Mesothelial cell of epicardium (in vitro differentiated cells): ENCODE measurements at places on chromosomes 4 and X.

GRCh38 chr4:110769578-110769977 is 146.7 kb upstream of the PITX2 start:
- H3K27me3 ChIP-seq, result no peaks in the 10 kb centered on the region
- no peaks in the 10 kb centered on the region for H3K36me3 ChIP-seq
- no peak for DNase-seq
- no peak overlapping the region for H3K27ac ChIP-seq
- no peaks in the 10 kb centered on the region for H3K4me1 ChIP-seq

- peak overlapping the region; percentile 33 for H3K4me3 ChIP-seq
- peaks cover 26% of the 10 kb centered on the region for H3K4me1 ChIP-seq
- H3K27me3 ChIP-seq, result peaks cover 97% of the 10 kb centered on the region
- no peaks in the 10 kb centered on the region for H3K36me3 ChIP-seq
- DNase-seq, result no peak
Measured at GRCh38 chr4:112517067-112517634, 1.2 kb upstream of the NEUROG2 start.

DNA sequence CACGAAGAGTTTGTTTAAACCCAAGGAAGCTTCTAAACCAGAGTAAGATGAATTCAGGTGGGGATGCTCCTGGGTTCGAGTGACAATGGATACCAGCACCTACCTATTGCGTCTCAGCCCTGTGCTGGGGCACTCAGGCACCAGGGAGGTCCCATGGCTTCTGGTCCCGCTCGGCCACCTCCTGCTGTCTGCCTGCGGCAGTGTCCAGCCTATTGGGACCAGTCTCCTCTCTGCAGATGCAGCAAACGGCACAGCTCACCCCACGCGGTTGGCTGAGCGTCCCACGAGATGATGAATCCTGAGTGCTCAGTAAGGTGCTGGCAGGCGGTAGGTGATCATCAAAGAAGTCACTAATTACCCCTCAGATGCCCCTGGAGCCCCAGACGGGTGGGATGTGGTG is 75.2 kb downstream of the ACOX3 start:
- H3K36me3 ChIP-seq, result peaks cover 22% of the 10 kb centered on the region
- H3K27me3 ChIP-seq, result no peaks in the 10 kb centered on the region
- H3K4me3 ChIP-seq, result no peak overlapping the region
- no peak overlapping the region for H3K27ac ChIP-seq
- DNase-seq, result no peak

DNA sequence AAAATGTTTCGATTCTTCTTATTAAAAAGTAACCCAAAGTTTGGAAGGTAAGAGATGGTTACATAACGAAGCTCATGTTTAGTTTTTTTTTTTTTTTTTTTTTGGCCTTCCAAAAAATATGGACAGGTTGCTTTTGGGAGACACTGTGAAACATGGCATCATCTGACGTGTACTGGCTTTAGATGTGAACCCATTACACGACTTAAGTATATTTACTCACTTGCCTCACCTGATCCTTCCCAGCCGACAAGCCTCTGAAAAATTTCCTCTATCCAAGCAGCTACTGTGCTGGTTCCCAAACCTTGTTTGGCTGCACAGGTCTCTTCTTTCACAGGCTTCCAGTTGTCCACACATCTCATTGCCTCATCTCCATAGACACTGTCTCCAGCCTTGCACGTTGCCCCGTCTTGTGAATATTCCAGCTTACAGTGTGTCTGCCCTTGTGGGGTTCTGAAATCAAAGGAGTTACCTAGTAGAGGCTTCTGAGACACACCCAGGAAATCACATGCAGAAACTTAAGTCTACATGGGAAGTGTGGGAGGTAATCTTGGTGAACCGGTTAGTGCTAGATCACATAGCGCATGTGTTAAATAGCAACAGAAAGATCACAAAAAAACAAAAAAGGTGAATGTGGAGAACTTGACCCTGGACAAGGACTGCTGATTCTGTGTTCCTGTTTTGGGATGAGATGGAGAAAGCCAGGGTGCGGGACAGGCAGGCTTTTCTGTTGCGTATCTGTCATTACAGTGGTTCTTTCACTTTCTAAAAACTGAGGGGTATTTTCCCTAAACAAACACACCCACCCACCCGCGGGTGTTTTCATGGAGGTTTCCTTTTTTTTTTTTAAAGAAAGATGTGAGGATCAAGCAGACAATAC is 328.6 kb downstream of the ARHGAP10 start:
- H3K27ac ChIP-seq, result no peak overlapping the region
- no peak overlapping the region for H3K4me3 ChIP-seq
- H3K27me3 ChIP-seq, result no peaks in the 10 kb centered on the region
- H3K36me3 ChIP-seq, result peaks cover 8% of the 10 kb centered on the region
- peaks cover 28% of the 10 kb centered on the region for H3K4me1 ChIP-seq

DNA sequence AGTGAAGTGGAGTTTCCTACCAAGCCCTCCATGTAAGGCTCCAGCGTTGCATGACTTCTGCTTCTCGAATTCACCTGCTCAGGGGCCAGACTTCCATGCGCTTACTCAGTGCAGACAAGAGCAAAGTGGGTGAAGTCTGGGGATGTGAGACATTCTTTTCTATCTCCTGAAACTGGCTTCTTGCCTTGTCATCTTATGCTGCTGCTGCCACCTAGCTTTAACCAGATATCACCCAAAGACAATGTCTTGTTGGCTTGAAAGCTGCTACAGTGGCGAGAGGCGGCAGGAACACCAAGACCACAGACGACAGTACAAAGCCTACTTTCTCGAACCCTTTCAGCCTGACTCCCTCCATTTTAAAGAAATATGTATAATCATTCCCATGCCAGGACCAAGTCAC is 103.6 kb upstream of the ADGRG2 start:
- H3K27ac ChIP-seq, result no peak overlapping the region
- no peak for DNase-seq
- H3K27me3 ChIP-seq, result no peaks in the 10 kb centered on the region
- H3K4me1 ChIP-seq, result no peaks in the 10 kb centered on the region

- no peaks in the 10 kb centered on the region for H3K4me1 ChIP-seq
- no peak overlapping the region for H3K4me3 ChIP-seq
- H3K36me3 ChIP-seq, result no peaks in the 10 kb centered on the region
- no peak overlapping the region for H3K27ac ChIP-seq
- H3K27me3 ChIP-seq, result peaks cover 7% of the 10 kb centered on the region
Measured at GRCh38 chr4:3470244-3471097, 7.4 kb downstream of the DOK7 start.

GRCh38 chrX:130086447-130087206 is 23.7 kb downstream of the ELF4 start:
- H3K27me3 ChIP-seq, result no peaks in the 10 kb centered on the region
- DNase-seq, result no peak
- no peak overlapping the region for H3K27ac ChIP-seq
- peaks cover 28% of the 10 kb centered on the region for H3K4me1 ChIP-seq
- H3K36me3 ChIP-seq, result peaks cover 6% of the 10 kb centered on the region

GRCh38 chr4:164509951-164510350 is 244.0 kb upstream of the SMIM31 start:
- H3K4me1 ChIP-seq, result peaks cover 12% of the 10 kb centered on the region
- no peak for DNase-seq
- H3K36me3 ChIP-seq, result no peaks in the 10 kb centered on the region
- no peaks in the 10 kb centered on the region for H3K27me3 ChIP-seq
- H3K4me3 ChIP-seq, result no peak overlapping the region

DNA sequence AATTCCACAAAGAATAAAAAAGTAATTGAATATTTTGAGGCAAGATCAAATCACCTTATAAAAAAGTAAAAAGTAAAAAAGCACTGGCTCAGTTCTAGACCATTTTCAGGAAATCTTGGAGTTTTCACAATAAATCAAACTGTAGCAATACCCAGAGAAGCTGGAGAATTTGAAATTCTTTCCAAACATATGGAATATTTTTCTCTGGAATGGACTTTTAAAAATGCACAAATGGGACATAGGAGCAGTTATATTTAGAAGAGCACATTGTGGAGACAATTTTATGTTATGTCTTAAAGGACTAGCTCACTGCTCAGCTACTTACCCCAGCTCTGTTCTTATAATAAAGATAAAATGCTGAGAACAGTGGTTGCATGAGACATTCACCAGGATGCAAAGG is 211.9 kb upstream of the KIT start:
- no peaks in the 10 kb centered on the region for H3K4me1 ChIP-seq
- H3K36me3 ChIP-seq, result no peaks in the 10 kb centered on the region
- H3K27me3 ChIP-seq, result no peaks in the 10 kb centered on the region
- DNase-seq, result no peak
- H3K4me3 ChIP-seq, result no peak overlapping the region

DNA sequence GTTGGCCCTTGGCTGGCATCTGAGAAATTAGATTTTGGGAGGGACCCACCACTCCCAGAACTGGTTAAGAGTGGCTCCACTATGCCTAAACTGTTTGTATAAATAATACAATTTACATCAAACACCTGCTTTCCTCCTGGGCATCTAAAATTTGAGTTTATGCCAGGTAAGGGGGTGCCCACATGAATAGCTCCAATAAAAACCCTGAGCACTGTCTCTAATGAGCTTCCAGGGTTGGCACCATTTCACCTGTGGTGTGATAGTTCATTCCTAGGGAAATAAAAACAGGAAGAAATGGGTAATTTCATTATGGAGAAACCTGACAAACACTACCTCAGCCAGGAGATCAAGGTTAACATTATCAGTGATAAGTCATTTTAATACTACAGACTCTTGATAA is 119.7 kb downstream of the FRYL start:
- H3K36me3 ChIP-seq, result peaks cover 14% of the 10 kb centered on the region
- no peak overlapping the region for H3K4me3 ChIP-seq
- H3K4me1 ChIP-seq, result no peaks in the 10 kb centered on the region

DNA sequence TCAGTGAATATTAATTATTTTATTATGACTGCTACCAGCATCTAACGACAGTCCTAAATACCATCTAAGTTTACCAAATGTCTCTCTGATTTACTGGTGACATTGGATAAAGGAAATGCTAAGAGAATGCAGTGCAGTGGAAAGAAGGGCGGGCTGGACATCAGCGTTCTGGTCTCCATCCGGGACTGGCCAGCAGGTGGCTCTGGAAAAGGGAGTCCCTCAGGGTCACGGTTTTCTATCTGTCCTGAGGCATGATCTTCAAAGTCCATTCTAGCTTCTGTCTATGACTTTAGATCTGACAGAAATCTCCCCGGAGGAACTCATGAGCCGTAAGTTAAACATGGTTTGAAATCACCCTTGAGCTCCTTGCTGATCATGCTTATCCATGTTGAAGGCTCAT is 3.3 kb downstream of the TRIM2 start:
- no peak for DNase-seq
- no peaks in the 10 kb centered on the region for H3K27me3 ChIP-seq
- H3K36me3 ChIP-seq, result peaks cover 6% of the 10 kb centered on the region
- peaks cover 41% of the 10 kb centered on the region for H3K4me1 ChIP-seq
- H3K4me3 ChIP-seq, result no peak overlapping the region

DNA sequence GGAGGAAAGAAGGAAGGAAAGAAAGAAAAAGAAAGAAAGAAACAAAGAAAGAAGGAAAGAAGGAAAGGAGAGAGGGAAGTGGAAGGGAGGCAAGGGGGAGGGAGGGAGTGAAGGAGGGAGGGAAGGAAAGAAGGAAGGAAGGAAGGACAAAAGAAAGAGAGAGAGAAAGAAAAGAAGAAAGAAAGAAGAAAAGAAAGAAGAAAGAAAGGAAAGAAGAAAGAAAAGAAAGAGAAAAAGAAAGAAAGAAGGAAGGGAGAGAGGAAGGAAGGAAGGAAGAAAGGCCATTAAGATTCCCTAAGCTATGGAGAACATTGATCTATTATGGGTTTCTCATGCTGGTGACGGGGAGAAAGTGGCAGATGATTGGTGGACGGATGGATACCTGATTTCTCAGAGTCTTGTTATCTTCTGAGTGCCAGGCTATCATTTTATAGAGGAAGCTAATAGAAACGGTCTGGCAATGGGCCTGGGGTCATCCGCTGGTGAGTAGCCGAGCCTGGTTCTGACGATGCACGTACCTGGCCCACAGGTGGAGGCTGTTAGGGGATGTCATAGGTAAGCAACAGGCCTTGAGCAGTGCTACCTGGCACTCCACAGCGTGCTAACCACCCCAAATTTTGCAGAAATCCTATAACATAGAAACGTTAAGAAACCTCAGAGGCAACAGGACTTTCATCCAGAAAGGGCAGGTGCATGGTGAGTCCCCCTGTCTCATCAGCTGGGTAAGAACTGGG is 142.9 kb downstream of the SHOX start:
- H3K4me3 ChIP-seq, result no peak overlapping the region
- no peaks in the 10 kb centered on the region for H3K27me3 ChIP-seq
- H3K27ac ChIP-seq, result no peak overlapping the region
- H3K36me3 ChIP-seq, result no peaks in the 10 kb centered on the region

DNA sequence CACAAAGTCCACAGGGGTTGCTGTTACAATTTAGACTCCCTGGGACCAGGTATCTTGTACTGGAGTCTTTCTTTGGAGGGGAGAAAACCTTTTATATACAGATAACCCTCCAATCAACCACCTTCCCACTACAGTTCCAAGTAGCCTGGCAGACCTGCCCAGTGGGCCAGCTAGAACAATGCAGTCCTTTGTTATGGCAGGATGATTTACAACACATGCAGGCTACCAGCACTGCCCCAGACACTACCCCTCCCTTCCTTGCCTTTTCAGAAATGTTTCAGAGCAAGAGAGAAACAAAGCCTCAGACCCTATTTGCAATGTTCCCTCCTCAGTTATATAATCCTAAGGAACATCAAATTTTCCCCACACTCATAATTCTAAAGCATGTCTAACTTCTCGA is 11.1 kb downstream of the RASL11B start:
- H3K36me3 ChIP-seq, result peaks cover 3% of the 10 kb centered on the region
- H3K27ac ChIP-seq, result peak overlapping the region; percentile 79
- DNase-seq, result no peak
- H3K4me1 ChIP-seq, result peaks cover 54% of the 10 kb centered on the region

DNA sequence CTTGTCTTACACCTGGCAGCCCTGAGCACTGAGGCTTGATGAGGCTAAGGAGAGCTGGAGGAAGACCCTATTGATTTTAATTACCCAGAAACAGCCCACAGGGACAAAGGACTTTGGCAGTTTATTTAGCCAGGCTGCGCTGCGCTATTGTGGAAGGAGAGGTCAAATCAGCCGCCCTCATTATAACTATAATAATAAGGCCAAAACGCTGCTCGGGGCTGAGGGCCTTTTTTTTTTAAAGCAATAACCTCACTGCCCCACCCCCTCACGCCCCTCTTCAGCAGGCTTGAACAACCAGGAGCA is 60.6 kb upstream of the NKX1-1 start:
- no peak overlapping the region for H3K27ac ChIP-seq
- no peak overlapping the region for H3K4me3 ChIP-seq

- H3K27ac ChIP-seq, result no peak overlapping the region
- no peak for DNase-seq
- peaks cover 33% of the 10 kb centered on the region for H3K4me1 ChIP-seq
- peaks cover 2% of the 10 kb centered on the region for H3K36me3 ChIP-seq
- no peaks in the 10 kb centered on the region for H3K27me3 ChIP-seq
Measured at GRCh38 chr4:142463206-142463605, 382.9 kb downstream of the INPP4B start.

DNA sequence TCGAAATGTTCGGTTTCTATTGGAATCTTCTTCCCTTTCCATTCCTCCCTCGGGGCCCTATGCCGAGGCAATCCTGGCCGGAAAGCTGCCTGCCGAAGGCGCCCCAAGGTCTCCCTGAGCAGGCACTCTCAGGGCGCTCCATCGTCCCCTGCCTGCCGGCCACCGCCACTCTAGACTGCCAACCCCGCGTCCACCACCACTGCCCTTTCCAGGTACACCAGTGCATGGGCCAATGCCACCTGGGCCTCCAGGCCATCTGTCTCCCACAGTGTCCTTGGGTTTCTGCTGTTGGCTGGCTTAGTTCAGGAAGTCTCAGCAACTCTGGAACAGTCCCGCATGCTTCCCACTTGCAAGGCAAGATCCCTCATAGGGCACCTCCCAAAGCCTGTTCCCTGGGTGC is 14.6 kb downstream of the CTAG1A start:
- H3K36me3 ChIP-seq, result no peaks in the 10 kb centered on the region
- peaks cover 12% of the 10 kb centered on the region for H3K4me1 ChIP-seq
- H3K4me3 ChIP-seq, result no peak overlapping the region
- DNase-seq, result no peak
- H3K27ac ChIP-seq, result no peak overlapping the region
- H3K27me3 ChIP-seq, result peaks cover 10% of the 10 kb centered on the region
